ENCODE measurements at places on chromosomes 5 and 9. TPM values are rescaled to one million over a fixed set of nuclear protein-coding genes. Genes with fewer than 3 reads are reported as not detected.

LPCAT1 gene
- total RNA-seq = 25.1 TPM

- no peak for DNase-seq
These were observed 2.1 kb upstream of the TRAF1 start for GRCh38 chr9:120928483-120929228.

DNA sequence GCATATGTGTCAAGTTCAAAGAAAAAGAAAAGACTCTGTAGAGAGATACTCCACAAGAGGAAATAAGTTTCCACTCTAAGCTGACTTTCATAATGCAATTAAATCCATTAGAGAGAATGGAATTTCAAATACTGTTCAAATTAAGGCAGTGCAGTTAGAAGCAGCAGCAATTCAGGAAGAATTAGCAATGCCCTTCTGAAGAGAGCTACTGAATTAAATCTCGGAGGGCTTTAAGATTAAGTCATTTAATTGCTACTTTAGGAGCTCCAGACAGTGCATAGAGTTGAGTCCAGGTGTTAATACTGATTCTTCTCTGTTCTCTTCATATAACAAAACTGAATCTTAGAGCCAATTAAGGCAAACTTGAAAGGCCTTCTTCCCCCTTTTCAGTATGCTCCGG is 8.5 kb downstream of the CDH12 start:
- no peak for DNase-seq

CCL19 gene
- total RNA-seq = 0.39 TPM

- no peak for DNase-seq
These were observed 56.6 kb downstream of the RCL1 start for GRCh38 chr9:4849369-4849768.

SLC6A3 gene
- not detected for total RNA-seq

PFDN1 gene
- total RNA-seq = 28.7 TPM

DNA sequence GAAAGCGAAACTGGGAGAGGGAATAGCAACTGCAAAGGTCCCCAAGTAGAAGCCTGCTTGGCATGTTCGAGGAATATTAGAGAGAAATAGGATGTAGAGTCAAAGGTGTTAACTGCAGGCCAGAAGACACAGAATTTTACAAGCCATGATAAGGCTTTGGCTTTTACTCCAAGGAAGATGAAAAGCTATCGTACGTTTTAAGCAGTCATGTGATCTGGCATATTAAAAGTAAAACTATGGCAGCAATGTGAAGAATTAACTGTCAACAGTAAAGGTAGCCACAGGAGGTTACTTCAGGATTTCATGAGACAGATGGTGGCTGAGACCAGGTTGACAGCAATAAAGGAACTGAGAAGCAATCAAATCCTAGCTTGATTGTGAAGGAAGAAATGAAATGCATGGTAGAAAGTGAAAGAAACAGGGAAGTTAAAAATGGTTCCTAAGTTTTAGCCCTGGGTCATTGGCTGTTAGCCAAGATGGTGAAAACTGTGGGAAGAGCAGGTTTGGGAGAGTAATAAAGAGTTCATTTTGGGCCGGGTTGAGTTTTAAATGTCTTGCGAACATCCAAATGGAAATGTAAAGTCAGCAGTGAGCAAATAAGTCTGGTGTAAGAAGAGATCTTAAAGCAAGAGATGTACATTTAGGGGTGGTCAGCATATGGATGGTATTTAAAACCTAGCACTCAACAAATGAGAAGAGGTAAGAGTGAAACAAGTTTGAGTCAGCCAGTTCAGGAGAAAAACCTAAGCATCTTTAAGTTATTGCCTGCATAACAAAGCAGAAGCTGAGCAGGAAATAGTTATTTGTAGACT is 20.3 kb upstream of the TTC33 start:
- DNase-seq = no peak

- no peak for DNase-seq
These were observed 90.5 kb downstream of the MARCHF3 start for GRCh38 chr5:126939887-126940286.

LHX3 gene
- total RNA-seq = 0.10 TPM

GRCh38 chr9:113589407-113589806 is 125.9 kb downstream of the RGS3 start:
- DNase-seq = peak; percentile 15

DNA sequence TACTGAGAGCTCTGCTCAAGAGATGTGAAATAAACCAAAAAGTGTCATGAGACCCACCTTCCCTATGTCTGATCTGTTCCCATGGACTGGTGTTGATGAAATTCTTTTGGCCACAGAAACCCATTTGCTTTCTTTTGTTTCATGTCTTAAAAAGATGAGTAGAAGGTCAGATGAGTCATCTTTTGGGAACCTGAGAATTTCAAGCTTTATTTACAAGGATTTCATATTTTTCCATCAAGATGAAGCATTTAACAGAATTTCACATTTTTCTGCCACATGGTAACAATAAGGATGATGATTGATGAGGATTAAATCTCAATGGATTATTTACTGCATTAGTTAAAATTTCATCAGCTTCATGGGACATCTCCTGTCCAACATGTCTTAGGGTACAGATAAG is 337.8 kb downstream of the DEPDC1B start:
- DNase-seq = no peak

DNA sequence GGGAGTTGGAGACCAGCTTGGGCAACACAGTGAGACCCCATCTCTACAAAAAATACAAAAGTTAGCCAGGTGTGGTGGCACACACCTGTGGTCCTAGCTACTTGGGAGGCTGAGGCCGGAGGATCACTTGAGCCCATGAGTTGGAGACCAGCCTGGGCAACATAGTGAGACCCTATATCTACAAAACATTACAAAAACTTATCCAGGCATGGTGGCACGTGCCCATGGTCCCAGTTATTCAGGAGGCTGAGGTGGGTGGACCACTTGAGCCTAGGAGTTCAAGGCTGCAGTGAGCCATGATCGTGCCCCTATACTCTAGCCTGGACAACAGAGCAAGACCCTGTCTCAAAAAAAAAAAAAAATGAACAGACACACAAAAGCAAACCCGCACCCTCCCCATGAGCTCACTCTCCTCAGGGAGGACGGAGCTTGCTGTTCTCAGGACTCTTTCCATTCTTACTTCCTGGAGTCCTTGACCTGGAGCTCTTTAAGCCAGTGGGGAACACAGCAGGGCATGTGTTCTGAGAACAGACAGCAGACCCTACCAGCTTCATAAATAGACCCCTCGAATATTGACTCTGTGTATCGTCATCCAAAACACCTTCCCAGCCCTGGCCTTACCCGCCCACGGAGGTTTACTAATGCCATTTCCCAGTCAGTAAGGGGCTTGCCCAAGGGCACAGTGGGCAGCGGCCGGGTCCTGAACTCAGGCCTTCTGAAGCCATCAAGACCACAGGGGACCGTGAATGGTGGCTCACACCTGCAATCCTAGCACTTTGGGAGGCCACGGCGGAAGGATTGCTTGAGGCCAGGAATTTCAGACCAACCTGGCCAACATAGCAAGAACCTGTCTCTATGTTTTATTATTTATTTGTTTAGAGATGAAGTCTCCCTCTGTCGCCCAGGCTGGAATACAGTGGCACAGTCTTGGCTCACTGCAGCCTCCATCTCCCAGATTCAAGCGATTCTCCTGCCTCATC is 11.1 kb downstream of the PTGES2 start:
- DNase-seq = no peak

GFRA3 gene
- total RNA-seq = 4.3 TPM

DNA sequence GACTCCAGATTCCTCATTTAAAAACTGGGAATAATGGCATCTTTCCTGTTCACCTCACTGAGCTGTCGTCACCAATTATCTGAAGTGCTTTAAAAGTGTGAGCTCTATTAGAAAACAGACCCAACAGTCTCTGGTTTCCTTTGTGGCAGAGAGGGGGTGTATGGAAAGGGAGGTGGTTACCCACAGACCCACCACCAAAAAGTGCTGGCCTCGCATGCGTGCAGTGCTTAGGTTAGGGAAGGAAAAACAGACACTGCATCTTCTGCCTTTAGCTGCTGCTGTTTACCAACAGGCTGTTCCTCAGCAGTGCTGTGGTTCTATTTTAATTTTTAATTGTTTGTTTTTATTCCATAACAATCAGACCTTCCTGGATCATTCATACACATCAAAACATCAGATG is 249.6 kb downstream of the PIK3R1 start:
- no peak for DNase-seq

- DNase-seq = no peak
These were observed 19.6 kb downstream of the ETF1 start for GRCh38 chr5:138523406-138523805.

DNA sequence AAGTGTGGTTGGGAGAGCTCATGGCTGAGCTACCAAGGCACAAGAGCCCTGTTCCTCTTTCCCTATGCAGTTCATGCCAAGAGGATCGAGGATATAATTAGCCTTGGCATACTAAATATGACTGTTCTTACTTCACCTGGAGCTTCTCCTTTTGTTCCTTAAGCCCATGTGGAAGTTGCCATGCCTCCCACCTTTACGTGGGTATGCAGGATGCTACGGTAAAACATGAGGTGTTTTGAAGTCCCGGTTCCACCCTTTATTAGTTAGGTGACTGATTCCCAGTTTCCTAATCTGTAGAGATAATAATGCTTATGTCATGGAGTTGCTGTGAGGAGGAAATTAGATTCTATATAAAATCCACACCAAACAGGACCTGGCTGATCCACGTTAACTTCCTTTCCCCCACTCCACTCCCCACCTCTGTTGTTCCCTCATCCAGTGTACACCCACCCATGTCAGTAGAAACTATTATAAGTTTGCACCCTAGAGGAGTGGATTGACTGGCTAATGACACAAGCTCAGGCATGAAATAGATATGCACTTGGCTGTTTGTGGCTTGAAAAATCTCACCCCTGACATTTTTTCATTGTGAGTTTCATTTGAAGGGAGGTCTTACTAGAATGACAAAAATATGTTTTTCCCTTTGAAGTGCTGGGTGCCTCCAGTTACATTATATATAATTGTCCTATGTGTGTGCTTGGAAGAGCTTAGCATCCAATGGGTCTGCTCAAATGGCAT is 36.8 kb upstream of the SHOC1 start:
- DNase-seq = no peak

DNA sequence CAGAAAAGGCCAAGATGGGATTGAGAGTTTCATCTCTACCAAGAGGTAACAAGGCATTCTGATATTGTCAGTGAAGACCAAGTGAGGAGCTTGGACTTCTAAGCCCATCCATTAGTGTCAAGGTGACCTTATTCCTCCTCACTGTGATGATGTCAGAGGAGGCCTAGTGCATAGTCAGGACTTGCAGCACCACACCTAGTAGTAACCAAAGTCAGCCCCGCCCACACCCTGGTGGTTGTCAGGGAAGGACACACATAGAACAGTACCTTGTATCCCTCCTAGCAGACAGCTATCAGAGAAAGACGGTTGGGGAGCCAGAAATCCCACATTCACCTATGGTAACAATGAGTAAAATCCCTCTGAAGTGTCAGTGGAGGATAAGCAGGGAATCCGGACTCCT is 111.7 kb downstream of the AP3B1 start:
- no peak for DNase-seq

- no peak for DNase-seq
These were observed 126.5 kb downstream of the MRPL36 start for GRCh38 chr5:1673042-1673677.

INVS gene
- total RNA-seq = 29.1 TPM

GRCh38 chr9:92775466-92775865 is 10.8 kb upstream of the BICD2 start:
- DNase-seq = no peak

PCDHB13 gene
- total RNA-seq = 2.9 TPM

DPYSL3 gene
- 71.4 TPM for total RNA-seq

GRCh38 chr9:112757282-112757883 is 6.8 kb downstream of the SNX30 start:
- no peak for DNase-seq

GRCh38 chr5:60701321-60701968 is 1.5 kb upstream of the DEPDC1B start:
- no peak for DNase-seq

- no peak for DNase-seq
These were observed 688 bp upstream of the PLPPR1 start for GRCh38 chr9:101027733-101028345.

DNA sequence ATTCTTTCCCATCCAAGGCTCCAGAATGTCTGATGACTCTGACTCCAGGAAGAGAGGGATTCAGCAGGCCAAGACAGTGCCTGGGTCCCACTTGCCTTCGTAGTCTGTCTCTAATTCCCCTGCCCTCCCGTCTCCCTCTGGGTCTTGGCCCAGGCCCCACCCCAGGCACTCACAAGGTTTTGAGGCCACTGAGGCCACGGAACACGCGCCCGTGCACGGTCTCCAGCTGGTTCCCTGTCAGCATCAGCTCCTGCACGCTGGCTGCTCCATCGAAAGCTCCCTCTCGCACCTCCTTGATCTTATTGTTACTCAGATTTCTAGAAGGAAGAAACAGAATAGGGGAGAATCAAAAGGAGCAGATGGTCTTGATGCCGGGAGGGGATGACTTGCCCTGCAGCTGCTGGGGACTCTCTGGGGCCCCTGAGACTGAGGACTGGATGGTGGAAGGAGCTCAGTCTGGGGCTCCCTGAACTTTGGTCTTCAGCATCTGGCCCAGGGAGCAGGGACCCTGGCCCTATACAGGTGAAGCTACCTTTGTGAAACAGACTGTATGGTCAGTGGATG is 174.6 kb upstream of the PANK3 start:
- DNase-seq = no peak

DNA sequence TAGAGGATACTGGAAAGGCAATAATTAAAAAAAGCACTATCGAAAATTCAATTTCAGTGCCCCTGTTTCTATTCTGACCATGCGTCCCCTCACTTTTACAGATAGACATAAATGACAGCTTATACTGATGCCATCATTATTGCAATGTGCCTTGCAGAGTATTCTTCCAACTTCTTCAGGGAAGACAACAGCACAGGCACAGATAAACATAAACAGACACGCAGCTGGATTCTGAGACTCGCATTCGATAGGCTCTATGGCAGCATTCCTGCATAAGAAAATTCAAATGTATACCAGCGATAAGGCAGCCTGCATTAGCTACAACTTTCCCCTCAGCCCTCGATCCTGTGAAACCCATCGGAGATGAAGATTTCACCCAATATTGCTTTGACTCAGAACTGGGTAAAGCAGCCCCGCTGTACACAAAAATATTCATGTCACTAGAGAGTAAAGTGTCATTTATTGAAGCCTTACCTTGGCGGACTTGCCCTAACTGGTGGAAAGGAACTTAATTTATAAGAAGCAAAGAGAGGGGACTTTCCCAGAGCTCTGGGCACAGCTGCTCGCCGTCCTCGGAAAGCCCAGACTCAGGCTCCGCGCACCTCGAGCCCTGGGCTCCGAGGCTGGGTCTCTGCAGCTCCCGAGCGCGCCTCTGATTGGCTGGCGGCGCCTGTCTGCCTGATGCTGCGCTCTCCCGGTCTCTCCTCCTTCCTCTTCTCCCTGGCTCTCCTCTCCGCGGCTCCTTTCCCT is at the start of gene CDH18:
CDH18 (minus strand) TSS at position 589 of the 750 bp plus-strand sequence. CDS start 149,214 bp downstream, outside the sequence.
- DNase-seq = peak; percentile 5

TSTD2 gene
- 17.9 TPM for total RNA-seq

ZDHHC11 gene
- total RNA-seq = 4.1 TPM
